Ammon's horn (tissue), 1 donor: ENCODE measurements at places on chromosomes 7 and 10.

- DNase-seq: no peak
Measured at GRCh38 chr10:118542745-118543144, 52.7 kb downstream of the PRLHR start.

DNA sequence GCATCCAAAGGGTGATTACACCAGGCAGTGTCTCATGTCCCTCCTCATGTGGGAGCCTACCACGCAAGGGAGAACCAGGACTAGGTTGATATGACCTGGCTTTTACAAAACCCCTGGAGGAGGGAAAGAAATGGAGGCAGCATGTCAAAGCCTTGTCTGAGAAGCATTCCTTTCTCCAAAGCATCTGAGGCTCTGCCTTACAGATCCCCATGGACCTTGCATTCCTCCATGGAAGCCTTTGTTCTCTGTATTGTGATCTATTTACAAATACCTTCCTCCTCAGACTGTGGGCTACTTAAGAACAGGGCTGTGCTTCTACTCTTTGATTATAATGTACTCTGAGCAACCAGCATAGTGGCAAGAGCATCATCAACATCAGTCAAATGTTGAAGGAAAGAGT, 197.0 kb downstream of the PLXNA4 start:
- DNase-seq: no peak

- DNase-seq: no peak
Measured at GRCh38 chr10:62924344-62924748, 108.2 kb upstream of the EGR2 start.

- DNase-seq: no peak
Measured at GRCh38 chr10:46311501-46311951, 24.7 kb downstream of the ANTXRL start.

GRCh38 chr7:24972166-24972477, 7.9 kb downstream of the OSBPL3 start:
- DNase-seq: no peak

GRCh38 chr7:78368771-78369170, 570.2 kb downstream of the PHTF2 start:
- DNase-seq: no peak

DNA sequence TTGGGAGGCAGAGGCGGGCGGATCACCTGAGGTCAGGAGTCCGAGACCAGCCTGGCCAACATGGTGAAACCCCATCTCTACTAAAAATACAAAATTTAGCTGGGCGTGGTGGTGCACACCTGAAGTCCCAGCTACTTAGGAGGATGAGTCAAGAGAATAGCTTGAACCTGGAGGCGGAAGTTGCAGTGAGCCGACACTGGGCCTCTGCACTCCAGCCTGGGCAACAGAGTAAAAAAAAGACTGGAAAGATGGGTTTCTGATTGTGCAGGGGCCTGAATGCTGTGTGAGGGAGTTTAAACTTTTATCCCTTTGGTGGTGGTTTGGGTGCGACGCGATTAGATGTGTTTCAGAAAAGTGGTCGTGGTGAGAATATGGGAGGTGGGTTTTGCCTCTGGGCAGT, 1.8 kb downstream of the CHST12 start:
- no peak for DNase-seq

GRCh38 chr10:62744136-62744535, 60.4 kb upstream of the ADO start:
- no peak for DNase-seq

DNA sequence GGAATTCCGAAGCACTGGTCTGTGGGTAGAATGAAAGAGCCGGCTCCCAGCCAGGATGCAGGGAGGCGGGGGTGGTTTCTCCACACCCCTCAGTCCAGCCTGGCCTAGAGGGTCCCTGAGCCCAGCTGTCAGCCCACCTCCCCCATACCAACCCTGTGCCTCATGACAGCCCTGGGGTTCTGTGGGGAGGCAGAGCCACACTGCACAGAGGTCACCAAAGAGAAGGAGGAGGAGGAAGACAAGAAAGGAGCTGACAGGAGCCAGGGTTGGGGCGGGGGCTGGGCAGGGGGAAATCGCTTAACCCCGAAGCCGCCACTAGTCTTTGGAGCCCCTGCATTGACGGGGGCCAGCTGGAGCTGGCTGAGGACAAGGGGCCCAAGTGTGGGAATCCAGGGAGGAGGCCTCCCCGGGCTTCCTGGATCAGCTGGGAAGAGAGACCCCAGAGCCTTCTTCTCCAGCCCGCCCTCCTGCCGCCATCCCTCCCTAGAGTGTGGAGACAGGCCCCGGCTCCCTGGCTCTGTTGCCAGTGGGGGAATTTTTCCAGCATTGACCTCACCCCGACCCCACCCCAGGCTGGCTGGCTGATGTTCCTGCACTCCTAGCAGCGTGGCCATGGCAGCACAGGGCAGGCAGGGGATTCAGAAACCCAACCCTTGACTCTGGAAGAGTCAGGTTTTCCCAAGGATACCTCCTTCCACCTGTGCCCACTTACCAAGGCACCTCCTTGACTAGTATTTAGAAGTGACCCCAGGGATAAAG, 32.5 kb downstream of the KAZALD1 start:
- no peak for DNase-seq

GRCh38 chr10:69499726-69500689, 48.7 kb downstream of the TSPAN15 start:
- DNase-seq: peak; percentile 1

- no peak for DNase-seq
Measured at GRCh38 chr10:69662901-69663300, 32.9 kb downstream of the FAM241B start.

DNA sequence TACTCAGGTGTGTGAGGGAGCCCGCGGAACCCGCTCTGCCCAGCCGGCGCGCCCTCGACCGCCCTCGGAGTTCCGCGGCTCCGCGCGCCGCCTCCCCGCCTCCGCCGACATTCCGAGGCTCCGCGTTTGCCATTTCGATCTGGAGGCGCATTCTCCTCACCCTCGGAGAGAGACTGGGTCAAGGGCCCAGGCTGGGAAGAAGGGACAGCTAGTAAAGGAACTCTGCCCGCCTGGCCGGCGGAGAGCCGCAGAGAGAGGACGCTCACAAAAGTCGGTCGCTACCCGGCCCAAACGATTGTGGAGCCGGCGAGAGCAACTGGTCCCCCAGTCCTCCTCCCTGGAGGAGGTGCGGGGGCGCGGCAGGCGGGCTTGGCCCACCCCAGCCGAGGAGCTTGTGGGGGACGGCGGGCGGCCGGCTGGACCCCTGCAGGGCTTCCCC, 74.5 kb upstream of the LEP start:
- DNase-seq: no peak

DNA sequence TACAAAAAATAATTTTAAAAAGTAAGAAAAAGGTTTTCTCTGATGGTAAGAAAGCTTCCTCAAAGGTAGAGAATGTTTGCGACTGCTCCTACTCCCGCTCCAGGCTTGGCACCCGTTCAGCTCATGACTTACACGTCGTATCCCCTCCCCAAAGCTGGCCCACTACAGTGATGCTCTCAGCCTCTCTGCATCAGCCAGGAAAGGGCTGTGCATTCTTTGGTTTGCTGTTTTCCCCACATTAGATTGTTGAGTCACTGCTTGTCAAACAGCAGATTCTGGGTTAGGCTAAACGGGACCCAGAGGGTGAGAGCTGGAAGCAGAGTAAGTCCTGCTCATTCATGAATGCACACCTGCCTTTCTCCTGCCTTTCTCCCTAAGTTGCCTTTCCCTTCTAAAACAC, 54.7 kb upstream of the NMT2 start:
- DNase-seq: peak; percentile 33

- DNase-seq: peak; percentile 35
Measured at GRCh38 chr7:91940171-91940570, 491 bp upstream of the AKAP9 start.

DNA sequence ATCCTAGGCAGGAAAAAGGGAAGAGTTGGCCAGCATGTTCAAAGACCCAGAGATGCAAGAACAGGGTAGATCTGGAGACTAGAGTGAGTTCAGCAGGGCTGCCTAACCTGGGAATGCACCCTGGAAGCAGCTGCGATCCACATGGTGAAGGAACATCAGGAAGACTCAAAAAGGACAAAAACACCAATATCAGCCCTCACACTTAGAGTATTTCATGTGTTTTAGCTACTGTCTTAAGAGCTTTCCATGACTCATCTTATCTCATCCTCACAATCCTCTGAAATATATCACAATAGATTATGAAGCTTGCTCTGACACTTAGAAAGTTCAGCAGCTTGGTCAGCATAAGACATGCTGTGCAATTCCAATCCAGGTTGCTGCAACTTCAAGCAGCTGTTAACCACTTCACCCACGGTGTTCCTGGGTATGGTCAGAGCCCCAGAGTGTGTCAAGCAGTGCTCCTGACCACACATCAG, 380.9 kb downstream of the PARD3 start:
- DNase-seq: no peak

DNA sequence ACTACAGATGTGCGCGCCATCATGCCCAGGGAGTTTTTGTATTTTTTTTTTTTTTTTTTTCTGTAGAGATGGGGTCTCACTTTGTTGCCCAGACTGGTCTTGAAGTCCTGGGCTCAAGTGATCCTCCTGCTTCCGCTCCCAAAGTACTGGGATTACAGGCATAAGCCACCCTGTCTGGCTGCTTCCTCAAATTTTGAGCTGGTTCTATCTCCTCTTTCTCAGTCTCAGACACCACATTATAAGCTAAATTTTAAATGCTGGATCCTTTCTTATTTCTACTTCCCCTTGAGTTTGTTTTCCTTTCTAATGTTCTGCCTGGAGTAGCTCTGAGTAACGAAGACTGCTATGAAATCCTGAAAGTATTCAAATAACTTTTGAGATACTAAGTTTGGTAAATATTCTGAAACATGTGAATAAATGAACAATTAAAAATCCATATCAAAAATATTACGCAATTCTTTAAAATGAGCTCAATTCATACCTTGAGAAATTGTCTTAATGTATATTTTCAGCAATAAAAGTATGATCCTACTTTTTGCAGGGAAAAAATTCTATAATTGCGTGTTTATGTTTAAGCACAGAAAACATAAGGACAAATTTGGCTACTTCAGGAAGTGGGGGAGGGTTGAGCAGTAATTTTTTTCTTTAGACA, 15.0 kb downstream of the TCAF1 start:
- DNase-seq: no peak

GRCh38 chr7:144713850-144714249, 122.0 kb downstream of the TPK1 start:
- DNase-seq: no peak

- no peak for DNase-seq
Measured at GRCh38 chr7:75928568-75928914, 13.6 kb downstream of the POR start.

DNA sequence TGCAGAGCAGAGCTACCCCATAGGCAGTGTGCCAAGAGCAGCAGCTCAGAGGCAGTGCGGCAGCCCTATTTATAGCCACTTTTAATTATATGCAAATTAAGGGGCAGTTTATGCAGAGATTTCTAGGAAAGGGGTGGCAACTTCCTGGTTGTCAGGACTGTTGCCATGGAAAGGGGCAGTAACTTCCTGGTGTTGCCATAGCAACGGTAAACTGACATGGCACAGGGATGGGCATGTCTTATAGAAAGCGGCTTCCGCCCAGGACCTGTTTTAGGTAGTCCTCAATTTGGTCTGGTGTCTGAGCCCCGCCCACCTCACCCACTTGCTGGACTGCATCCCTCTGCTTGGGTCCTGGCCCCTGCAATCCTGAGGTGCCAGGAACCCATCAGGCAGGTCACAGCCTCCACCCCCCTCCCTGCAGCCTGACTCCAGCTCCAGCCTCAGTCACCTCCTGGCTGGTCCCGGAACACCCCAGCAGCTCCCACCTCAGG, 115.8 kb downstream of the TMEM130 start:
- DNase-seq: peak; percentile 79

DNA sequence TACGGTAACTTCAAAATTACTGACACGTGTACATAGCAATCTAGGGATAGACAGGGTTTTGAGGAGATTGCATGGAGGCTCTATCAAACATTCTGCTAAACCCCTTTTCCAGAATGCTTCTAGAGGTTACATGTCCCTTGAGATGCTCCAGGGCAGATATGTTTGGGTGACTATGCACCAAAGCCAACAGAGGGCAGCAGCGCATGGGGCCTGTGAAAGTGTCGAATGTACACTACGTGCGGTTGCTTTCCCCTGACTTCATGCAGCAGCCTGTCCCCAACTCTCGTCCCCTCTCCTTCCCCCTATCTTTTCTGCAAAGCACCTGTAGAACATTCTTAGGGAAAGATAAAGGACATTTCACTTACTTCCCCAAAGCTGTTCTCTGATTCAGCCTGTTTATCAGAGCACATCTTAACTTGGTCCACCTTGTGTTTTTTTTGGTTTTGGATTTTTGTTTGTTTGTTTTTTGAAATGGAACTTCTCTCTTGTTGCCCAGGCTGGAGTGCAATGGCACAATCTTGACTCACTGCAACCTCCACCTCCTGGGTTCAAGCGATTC, 90.2 kb downstream of the UBE3C start:
- DNase-seq: peak; percentile 21

GRCh38 chr10:81065474-81065873, 527.8 kb downstream of the SH2D4B start:
- DNase-seq: no peak

GRCh38 chr7:21923658-21924057, 22.0 kb downstream of the CDCA7L start:
- no peak for DNase-seq

DNA sequence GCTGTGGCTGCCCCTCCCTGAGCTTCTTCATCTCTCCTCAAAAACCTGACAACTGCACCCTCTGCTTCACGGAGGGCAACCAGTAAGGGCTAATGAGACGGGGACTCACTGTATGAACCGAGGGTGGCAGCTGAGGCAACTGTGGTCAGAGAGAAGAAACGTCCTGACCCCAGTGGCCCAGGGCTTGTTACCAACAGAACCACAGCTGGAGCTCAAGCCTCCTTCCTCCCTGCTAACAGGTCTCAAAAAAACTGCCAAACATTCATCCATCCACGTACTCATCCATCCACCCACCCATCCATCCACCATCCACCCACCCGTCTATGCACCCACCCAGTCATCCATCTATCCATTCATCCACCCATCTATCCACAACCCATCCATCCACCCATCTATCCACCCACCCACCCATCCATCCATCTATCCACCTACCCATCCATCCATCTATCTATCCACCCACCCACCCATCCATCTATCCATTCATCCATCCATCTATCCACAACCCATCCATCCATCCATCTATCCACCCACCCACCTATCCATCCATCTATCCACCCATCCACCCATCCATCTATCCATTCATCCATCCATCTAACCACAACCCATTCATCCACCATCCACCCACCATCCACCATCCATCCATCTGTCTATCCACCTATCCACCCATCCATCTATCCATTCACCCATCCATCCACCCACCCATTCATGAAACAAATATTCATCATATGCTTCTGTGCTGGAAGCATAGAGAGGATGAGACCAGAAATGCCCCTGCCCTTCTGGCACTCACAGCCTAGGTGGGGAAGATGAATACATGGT, 111.7 kb downstream of the PDGFA start:
- DNase-seq: no peak

DNA sequence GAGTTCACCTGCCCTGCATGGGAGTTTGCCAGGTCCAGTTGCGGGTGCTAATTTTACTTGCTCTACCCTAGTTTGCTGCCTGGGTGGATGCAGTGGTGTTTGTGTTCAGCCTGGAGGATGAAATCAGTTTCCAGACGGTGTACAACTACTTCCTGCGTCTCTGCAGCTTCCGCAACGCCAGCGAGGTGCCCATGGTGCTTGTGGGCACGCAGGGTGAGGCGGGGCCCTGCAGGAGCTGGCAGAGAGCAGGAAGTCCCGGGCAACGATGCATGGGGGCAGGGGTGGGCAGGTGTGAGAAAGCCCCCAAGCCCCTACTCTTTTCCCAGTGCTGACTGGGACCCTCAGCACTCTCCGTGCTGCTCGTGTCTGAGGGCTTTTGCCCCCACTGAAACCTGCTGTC, 31.3 kb downstream of the AGAP3 start:
- DNase-seq: no peak

GRCh38 chr10:103102195-103102594, 90.9 kb downstream of the NT5C2 start:
- DNase-seq: no peak

GRCh38 chr7:91894781-91895480, 14.4 kb upstream of the MTERF1 start:
- no peak for DNase-seq
